SW 1271 (cell line): ENCODE measurements at places on chromosomes 13 and 19.

- no peak for DNase-seq
These were observed 628.0 kb upstream of the MIR17HG start for GRCh38 chr13:90719461-90719860.

GRCh38 chr13:110338441-110339101 lies 31.5 kb downstream of the COL4A2 start:
- no peak for DNase-seq

DNA sequence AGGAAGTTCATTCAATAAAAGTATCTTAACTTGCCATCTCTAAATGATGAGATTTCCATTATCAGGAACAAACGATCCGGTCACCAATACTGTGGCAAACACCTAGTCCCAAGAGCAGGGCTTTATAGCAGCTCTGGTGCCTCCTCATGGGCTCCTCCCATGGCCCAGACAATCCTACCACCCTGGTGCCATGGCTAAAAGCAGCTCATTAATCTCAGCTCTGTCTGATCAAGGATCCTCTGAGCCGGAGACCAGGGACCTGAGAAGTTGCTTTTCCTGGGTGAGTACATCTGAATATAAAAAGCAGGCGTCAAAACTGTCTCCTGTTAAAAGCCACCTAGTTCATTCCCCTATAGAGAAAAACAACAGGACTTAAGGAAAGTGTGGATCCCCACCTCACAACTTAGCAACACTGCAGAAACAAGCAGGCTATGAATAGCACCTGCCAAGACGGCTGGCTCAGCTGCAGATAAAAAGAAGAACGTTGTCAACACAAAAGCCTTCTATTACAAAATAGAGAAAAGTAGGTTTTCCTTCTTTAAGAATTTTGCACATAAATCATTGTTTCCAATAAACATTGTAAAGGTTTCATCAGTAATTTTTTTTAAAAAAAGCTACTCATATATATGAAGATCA lies 30.3 kb downstream of the TSHZ3 start:
- DNase-seq: no peak

- no peak for DNase-seq
These were observed 70.4 kb downstream of the TSHZ3 start for GRCh38 chr19:31278555-31279435.
